ENCODE measurements at places on chromosomes 11 and 22.

DNA sequence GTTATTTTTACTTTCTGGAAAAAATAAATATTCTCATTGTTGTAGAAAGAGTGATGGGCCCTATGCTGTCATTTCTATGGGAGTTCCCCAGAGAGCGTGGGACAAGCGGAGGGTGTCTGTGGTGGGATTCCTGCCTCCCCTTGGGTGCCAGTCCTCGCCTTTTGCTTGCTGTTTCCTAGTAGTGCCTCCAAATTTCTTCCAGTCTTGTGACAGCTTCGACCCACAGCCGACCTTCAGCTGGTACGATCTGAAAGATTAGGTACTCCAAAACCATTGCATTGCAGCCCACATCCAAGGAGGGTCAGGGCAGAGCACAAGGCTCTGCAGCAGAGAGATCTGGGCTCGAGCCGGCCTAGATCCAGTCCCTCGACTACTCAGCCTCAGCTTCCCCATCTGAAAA lies 58.9 kb upstream of the EMID1 start:
- no peak for DNase-seq

DNA sequence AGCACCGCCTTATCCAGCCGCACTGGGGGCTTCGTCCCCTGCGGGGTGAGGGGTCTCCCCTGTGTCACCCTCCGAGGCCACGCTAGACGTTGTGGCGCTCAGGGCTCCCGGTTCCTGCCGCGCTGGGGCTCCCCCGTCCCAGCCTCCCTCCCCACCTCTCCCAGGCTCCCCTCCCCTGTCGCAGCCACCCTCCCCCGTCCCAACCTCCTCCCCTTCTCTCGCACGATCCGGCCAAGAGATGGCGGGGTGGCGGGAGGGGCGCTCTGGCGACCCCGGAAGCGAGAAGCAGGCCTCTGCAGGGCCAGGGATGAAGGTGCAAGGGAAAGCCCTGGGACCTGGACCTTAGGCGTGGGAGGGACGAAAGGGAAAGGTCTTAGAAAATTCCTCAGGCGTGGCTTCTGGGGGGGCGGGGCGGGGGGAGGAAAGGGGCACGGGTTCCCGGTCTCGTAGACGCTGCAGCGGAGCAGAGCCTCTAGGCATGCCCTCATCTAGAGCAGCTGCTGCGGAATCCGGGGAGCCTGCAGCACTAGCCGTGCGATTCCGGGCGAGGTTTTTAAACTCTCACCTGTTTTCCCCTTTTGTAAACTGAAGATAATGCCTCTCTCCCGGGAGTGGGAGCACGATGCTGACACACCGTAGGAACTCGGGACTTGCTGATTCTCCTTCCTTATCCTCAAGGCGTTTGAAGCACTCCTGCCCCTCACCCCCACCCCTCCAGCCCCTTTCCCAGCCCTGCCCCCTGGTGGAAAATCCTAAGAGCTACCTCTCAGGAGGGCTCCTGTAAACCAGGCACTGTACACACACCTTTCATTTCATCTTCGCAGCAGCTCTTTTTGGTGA lies 14.4 kb downstream of the KCNJ5 start:
- peak; percentile 72 for DNase-seq

DNA sequence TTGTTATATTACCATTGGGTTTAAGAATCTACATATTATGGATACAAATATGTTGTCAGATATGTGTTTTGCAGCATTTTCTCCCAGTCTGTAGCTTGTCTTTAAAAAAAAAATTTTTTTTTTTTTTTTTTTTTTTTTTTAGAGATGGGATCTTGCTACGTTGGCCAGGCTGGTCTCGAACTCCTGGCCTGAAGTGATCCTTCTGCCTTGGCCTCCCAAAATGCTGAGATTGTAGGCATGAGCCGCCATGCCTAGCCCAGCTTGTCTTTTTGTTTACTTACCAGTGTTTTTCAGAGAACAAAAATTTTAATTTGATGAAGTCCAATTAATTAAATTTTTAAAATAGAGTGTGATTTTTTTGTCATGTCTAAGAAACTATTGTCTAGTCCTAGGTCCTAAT lies 29.8 kb downstream of the INCENP start:
- DNase-seq, result no peak

- DNase-seq, result peak; percentile 61
These were observed 38.0 kb downstream of the EXT2 start for GRCh38 chr11:44133335-44133946.

DNA sequence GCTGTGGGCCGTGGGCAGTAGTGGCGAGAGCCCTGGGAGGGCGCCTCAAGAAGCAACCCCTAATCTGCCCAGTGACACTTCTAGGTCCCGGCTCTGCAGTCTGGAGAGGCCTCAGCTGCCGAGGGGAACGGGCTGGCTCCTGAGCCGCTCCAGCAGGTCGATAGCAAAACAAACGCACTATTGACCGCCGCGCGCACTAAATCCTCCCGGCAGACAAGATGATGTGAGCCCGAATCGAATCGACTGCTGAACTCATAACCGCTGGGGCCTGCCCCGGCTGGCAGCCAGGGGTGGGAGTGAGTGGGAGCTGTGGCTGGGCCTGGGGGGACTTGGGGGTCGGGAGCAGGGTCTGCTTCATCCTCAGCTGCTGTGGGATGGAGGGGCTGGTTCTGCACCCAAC lies 36.1 kb downstream of the FLRT1 start:
- DNase-seq, result no peak

GRCh38 chr22:49212466-49212865 lies 615.2 kb downstream of the BRD1 start:
- no peak for DNase-seq

DNA sequence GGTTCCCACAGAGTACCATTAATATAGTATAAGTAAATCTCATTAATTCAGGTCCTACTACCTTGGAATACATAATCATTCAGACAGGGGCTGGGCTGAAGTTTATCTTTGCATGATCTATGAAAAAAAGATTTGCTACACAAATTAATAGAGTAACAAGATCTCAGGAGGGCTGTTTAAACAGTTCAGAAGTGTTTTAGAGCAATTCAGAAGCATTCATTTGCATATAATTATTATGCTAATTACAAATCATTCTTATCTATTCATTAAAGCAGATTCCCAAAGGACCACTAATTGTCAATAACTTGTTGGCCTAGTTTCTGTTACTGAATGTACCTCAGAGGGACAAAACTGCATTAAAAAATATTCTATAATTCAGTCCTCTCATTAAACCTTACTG lies 40.5 kb downstream of the PITPNB start:
- DNase-seq, result no peak
